ENCODE measurements at places on chromosomes 16 and 17.

DNA sequence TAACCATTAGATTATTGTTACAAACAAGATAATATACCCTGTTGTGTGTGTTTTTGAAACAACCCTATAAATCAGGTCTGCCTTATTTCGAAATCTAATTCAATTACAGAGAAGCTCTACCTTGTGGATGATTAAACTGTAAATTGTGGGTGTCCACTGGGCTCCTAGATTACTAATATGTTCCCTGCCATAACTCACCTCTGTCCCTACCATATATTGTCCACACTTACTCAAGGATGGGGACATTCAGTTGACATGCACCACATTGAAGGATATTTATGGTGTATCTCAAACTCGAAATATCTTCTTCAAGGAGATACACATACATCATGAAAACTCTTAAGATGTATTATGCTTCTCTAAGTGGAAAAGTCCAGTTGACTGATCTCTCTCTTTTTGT, 617.6 kb upstream of the EEF2KMT start:
- no peak for DNase-seq

GRCh38 chr17:33940769-33941370, 314.2 kb upstream of the CCL2 start:
- DNase-seq: peak; percentile 46

DNA sequence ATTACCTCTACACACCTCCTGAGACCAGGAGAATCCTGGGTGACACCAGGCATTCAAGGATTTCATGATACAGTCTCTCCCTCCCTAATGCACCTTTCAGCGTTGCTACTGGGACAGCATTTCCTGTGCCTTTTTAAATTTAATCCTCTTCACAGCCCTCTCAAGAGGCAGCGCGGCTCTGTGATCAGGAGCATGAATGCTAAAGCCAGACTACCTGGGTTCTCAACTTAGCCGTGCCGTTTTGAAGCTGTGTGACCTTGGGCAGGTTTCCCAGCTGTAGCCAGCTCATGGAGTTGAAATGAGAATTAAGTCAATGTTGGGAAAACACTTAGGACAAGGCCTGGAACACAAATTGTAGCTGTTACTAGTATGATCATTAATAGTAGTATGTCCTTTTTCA, 191.8 kb downstream of the XYLT1 start:
- DNase-seq: no peak

- DNase-seq: no peak
Measured at GRCh38 chr16:69243479-69243878, 56.5 kb downstream of the SNTB2 start.

GRCh38 chr16:24988129-24988518, 27.0 kb downstream of the ARHGAP17 start:
- DNase-seq: no peak

- DNase-seq: no peak
Measured at GRCh38 chr17:61568219-61569072, 22.6 kb downstream of the NACA2 start.

GRCh38 chr16:22816475-22816874, 2.5 kb downstream of the HS3ST2 start:
- DNase-seq: no peak

DNA sequence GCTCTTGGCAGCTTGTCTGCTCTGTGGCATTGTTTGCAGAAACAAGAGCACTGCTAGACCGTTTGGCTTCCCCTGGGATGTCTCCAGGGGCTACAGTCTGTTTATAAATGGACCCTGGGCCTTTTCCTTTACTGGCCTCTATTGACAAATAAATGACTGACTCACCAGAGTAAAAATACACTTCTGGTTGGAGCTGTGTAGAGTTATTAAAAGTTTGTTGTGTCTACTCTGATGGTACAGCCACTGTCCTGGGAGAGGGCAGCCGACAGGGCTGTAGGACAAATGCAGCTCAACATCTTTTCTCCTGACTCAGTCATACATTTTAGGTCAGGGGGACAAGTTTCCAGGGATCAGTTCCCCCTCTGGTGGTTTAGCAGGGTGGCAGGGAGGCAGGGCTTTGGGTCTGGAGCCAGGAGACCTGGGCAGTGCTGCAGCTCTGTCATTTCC, 30.0 kb downstream of the FOXL1 start:
- no peak for DNase-seq

DNA sequence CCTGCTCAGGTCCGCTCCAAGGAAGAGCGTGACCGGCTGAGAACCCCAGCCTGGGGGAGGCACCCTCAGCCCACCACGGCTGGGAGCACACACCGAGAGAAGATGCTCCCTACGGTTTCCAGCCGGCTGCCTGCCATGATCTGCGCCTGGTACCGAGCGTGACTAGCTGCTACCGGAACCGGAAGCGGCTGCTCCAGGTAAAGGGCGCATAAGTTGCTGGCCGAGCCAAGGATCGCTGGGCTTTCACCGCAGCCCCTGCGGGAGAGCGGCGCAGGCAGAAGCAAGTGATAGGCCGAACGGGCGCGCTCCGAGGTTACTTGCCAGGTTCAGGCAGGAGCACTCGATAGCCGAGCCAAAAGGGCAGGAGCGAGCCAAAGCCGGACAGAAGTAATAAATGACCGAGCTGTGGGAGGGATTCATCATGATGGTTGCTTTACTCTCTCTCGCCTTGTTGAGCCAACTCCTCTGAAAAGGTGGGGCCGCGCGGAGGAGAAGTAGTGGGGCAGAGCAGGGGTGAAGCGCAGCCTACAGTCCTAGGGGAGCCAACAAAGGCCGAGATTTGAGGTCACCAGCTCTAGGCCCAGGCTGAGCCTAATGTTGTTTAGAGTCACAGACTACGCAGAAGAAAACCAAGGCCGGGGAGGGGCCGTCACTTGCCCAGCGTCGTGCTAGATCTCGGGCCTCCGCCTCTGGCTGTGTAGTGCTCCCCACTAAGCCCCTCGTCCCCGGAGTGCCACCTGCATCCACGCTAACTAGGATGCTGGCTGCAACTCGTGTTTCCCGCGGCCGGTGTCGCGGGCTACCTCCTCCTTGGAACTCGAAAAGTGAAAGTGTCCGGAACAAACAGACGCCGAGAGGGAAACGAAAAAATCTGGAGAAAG, at the start of gene MRPS23:
MRPS23 (minus strand) TSS at position 171 of the 881 bp plus-strand sequence; CDS start at position 137, 34 bp downstream.
- DNase-seq: peak; percentile 98

GRCh38 chr17:7336240-7337175, at the start of gene ACAP1:
ACAP1 (plus strand) TSS chr17:7336529; CDS start chr17:7336735, 206 bp downstream.
- DNase-seq: no peak

DNA sequence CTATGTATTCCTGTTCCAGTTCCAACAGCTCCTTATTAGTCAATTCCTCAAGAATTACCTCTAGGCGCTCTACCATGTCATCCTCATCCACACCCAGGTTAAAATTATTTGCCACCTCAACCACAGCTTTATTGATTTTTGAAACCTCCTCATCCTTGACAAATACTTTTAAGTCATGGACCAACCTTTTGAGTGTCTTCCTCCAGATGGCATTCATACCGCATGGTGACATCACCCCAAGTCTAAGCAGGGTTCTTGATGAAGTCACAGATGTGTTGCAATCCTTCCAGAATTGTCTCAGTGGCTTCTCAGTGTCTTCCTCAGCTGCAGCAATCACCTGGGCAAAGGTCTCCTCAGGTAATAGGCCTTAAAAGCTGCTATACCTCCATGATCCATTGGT, 40.1 kb downstream of the BCL7C start:
- no peak for DNase-seq

- DNase-seq: no peak
Measured at GRCh38 chr16:28136751-28137434, 73.4 kb upstream of the GSG1L start.

DNA sequence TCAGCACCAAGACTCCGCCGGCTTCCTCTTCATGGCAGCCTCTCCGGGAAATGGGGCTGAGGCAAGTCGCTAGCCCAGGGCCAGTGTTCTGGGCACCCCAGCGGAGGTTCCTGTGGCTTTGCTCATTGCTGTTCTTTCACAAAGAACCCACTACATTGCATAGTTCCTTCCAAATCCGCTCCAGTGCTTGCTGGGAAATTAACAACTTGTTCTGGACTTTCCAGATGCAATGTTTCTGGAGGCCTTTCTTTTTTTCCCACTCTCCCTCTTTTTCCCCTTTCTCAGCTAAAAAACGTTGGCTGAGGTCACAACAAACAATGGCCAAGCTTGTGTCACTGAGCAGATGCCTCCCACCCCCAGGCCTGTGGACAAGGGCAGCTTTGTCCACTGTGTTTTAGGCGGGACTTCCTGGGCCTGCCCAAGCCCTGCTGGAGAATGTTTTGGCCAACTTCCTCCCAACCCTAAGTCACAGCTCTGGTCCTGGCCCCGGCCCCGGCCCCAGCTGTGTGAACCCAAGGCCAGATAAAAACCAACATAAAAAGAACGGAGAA, 131.5 kb upstream of the RCVRN start:
- no peak for DNase-seq

- no peak for DNase-seq
Measured at GRCh38 chr16:2787406-2787805, at the start of gene PRSS33. PRSS33 (minus strand) TSS chr16:2787560; CDS start chr16:2786547, 1,013 bp downstream.

DNA sequence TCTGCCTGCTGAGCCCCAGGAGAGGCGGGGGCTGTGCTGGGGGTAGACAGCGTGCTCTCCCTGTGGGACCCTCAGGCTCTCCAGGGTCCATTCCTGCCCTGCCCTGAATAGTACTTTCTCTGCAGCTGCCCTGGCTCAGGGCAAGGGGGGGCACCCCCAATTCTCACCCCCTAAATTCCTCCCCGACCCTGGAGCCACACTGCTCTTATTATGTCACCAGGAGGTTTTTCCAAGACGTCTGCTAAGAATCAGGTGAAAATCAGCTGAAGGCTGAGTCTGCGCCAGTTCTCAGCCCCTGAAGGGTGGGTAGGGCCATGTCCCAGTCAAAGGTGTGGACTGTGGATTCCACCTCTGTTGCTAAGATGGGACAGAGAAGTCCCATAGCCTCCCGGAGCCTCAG, 49.9 kb upstream of the MAP3K14 start:
- no peak for DNase-seq

DNA sequence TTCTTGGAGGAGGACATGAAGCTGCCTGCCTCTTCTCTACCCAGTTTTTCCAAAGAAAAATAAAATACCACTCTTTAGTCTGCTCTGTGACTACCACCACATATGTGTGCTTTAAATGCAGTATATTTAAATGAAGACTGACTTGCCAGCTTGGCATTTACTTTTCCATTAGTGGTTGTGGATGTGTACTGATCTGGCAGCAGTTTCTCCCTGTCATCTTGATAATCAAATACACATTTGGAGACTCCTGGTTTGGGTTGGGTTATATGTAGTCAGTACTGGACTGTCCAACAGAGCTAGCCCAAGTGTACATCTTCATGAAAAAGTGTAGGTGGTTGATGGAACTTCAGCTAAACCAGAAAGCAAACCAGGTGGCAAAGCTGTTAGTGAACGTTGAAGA, 19.9 kb downstream of the COX10 start:
- no peak for DNase-seq

GRCh38 chr16:676565-676902, 1.1 kb downstream of the RHBDL1 start:
- no peak for DNase-seq

DNA sequence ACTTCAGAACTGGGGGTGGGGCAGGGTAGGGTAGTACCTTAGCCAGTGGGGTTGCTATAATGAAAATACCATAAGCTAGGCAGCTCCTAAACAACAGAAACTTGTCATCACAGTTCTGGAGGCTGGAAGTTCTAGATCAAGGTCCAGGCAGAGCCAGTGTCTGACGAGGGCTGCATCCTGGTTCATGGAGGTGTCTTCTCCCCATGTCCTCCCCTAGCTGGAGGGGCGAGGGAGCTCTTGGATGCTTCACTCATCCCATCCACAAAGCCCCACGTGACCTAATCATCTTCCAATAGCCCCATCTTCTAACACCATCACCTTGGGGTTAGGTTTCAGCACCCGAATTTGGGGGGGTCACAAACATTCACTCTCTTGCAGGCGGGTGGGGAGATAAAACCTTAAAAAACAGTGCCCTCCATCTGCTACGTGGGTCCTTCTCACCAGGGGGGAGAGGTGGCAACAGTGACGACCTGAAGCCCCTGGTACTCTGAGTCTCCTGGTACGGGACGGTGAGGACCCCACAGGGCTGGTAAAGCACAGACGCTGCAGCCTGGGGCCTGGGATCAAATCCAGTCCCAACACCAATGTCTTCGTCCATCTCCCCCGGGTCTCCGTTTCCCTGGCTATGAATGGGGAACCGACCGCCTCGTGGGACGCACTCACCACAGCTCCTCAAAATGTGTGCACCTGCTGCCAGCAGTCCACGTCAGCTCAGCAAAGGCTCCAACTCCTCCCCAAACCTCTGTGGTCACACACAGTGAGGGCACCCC, 22.8 kb downstream of the RAB40B start:
- DNase-seq: no peak

GRCh38 chr16:66873685-66874055, 6.6 kb upstream of the PDP2 start:
- DNase-seq: no peak

GRCh38 chr17:44170499-44171201, at the start of gene ASB16:
ASB16 (plus strand) TSS chr17:44170704; CDS start chr17:44170790, 86 bp downstream.
- no peak for DNase-seq

GRCh38 chr17:9291912-9292560, 270.7 kb downstream of the NTN1 start:
- no peak for DNase-seq

- no peak for DNase-seq
Measured at GRCh38 chr16:72317446-72317845, 145.5 kb upstream of the PMFBP1 start.

DNA sequence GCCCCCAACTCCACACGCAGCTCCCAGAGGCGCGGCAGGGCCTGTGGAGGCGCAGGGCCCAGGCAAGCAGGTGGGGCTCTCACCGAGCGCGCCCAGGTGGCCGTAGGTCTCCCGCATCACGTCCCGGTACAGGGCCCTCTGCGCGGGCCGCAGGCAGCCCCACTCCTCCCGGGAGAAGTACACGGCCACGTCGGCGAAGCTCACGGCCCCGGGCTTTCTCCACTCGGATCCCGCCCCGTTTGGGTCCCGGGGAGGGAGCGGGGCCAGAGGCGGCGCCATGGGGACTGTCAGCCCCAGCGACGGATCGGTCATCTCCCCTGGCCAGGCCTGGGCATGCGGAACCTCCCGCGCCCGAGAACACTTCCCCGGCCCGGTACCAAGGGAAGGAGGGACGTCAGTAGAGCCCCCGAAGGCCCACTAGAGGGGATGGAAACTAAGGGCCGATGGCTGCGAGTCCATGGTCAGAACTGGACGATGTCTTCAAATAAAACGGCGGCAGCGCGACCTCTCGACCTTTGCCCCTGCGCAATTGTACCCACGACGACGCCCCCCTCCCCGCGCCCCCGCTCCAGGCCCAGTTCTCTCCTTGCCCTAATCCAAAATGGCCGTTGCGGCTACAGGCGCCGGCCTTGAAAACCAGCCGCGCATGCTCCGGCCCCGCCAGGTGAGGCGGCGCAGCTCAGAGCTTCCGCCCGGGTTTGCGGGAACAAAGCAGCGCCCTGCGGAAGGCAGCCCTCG, at the start of gene ZNF747:
ZNF747 (minus strand) TSS at position 491 of the 738 bp plus-strand sequence; CDS start at position 312, 179 bp downstream.
- DNase-seq: peak; percentile 40

GRCh38 chr16:53736297-53736696, 32.3 kb downstream of the FTO start:
- DNase-seq: no peak
